Bladder microvascular endothelial cell (primary cell): ENCODE measurements at places on chromosomes 1 and 21. TPM values are rescaled to one million over a fixed set of nuclear protein-coding genes. Genes with fewer than 3 reads are reported as not detected.

Gene FALEC
- total RNA-seq, result not detected in 2 replicates

Gene KRTAP7-1
- not detected in 2 replicates for total RNA-seq

Gene NPPA
- total RNA-seq, result not detected in 2 replicates

Gene NFIA
- 3.9 and 13.7 TPM in 2 replicates for total RNA-seq
